AG10803 (cell line): ENCODE measurements at places on chromosomes 5 and 9.
A peak's percentile ranks its signal among the peaks of the same experiment; 100 is the strongest.

DNA sequence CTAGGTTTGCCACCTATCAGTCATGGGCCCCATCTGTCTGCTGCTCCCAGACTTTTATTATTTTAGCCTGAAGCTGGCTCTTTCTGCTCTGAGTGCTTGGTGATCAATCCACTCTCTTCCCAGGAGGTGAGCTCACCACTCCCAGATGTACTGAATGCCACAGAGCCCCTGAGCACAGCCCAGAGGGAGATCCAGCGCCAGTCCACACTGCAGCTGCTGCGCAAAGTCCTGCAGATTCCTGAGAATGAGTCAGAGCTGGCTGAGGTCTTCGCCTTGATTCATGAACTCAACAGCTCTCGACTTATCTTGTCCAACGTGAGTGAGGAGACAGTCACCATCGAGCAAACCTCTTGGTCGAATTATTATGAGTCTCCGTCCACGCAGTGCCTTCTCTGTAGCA, 36.0 kb downstream of the HMGXB3 start:
- peak; percentile 96 for DNase-seq

DNA sequence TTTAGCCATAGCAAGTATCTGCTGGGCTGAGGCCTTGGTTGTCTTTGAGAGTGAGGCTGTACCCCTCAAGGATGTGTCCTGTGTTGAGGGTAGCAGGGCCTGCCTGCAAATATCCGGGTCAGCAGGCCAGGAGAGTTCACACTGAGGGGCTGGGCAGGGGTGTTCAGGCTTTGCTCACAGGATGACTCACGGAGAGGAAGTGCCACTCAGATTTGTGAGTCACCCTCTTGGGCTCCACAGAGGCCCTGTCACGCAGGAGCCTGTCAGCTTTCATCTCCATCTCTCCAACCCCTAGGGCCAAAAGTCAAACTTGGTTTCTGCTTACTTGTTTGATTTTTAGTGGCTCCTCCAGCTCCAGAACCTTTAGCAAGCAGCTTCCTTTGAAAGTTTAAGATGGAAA, 211.5 kb downstream of the SEC61B start:
- peak; percentile 75 for DNase-seq

DNA sequence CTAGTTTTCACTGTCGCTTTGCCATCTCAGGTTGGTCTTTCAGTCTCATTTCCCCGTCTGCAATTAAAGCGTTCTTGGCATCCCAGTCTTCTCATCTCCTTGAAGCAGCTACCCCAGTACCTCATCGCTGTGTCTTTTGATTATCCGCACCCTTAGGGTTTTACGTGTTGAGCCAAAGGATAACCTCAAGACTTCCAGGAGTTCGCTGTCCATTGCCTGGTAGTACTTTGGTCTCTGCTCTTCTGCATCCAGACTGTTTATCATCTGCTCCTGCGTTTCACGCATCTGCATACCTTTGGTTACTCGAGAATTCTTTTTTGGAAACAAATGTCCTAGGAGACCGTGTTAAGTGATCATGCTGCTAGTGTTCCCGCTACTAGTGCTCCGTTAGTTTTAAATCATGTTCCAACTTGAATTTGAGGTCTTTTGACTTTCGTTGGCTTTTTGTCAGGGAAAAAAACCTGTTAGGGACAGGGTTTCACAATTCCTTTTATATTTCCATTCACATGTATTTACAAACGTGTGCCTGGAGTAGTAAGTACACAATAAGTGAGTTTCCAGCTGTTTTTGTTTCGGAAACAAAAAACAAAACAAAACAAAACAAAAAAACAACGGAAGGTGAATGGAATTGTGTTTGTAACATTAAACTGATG, 888 bp downstream of the RABGAP1 start:
- DNase-seq = peak; percentile 73

GRCh38 chr9:35675732-35676392, 2.1 kb downstream of the CA9 start:
- no peak for DNase-seq

GRCh38 chr9:68964102-68964541, 49.8 kb downstream of the PRKACG start:
- DNase-seq = no peak
